ENCODE measurements at places on chromosomes 7 and 10.

DNA sequence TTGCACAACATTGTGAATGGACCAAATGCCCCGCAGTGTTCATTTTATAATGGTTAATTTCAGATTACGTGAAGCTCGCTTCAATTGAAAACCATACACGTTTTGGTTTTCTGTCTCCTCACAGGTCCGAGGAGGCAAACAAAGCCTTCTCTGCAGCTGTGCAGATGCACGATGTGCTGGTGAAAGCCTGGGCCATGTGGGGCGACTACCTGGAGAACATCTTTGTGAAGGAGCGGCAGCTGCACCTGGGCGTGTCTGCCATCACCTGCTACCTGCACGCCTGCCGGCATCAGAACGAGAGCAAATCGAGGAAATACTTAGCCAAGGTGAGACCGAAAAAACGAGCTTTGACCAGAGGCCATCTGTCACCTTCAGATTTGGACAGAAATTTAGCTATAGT lies 110.3 kb downstream of the TRRAP start:
- no peak for DNase-seq

DNA sequence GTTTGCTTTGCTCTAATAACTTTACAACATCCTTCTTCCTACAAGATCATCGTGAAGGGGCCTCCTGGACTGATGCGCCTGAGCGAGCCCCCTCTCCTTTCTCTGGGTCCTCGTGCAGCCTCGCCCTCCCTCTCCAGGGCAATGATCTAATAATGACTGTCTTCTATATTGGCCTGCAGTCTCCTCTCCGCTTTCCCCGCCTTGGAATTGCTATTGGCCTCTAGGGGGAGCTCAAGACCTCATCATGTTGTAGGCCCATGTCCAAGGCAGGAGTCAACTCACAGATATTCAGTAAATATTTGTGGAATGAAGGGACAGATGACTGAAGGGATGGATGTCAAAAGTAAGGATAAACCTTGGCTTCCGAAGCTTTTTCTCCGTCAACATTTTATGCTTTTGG lies 1180.3 kb downstream of the TYW1 start:
- peak; percentile 71 for DNase-seq

DNA sequence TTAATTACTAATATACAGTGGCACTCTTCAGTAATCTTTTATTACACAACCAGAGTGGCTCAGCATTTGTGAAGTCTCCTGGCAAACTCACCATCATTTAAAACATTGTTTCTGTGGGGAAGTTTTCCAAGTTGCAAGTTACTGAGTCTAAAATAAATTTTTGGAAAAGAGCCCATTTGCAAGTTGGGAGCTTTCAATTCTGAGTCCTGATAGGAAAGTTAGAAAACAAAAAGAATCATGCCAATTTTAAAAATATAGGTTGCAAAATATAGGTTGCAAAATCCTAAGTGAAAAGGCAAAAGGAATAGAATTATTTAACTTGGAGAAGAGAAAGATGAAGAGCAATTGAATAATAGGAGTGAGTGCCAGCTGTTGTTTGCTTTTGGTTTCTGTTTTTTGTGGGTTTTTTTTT lies 378.8 kb upstream of the C7orf33 start:
- no peak for DNase-seq

DNA sequence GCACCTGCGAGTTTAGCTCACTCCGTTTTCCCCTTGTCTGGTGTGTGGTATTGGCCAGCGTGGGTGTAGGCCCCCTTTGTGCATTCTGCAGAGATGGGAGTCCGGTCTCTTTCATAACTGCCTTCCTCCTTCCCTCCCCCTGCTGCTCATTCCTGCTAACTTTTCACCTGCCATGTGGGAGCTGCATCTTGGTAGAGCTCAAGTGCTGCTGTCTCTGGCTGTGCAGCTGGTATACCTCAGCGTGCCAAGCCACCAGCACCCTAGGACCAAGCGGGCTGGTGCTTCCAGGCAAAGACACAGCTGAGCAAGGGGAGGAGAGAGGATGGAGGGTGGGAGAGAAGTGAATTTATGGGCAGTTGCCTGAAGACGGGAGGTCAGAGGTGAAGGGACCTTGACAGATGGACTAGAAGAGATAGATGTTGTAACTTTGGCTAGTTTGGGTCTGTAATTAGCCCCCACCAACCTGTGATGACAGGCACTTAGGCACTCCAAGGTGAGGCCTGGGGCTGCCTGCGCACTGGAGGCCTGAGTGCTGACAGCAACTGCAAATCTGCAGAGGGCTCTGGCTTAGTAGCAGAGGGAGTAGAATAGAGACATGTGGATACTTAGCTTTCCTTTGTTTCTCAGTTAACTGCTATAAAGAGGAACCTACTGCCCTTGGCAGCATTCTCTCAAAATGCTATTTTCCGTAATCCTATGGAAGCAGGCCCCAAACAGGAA lies 148.8 kb upstream of the AGK start:
- no peak for DNase-seq

GRCh38 chr7:106114716-106115383 lies 2.7 kb upstream of the SYPL1 start:
- DNase-seq = no peak

DNA sequence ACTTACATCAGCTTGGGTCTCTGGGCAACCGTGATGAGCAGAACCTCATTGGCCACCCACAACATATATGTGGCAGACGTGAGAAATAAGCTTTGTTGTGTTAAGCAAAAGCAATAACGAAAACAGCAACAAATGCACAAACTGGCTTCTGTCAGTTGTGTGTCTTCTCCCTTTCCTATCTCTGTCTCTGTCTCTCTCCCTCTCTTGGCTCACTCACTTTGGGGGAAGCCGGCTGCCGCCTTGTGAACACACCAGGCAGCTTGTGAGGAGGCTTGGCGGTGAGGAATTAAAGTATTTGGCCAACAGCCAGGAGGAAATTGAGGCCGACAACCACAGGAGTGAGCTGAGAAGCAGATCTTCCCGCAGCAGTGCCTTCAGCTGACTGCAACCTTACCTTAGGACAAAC lies 21.9 kb upstream of the CDCA7L start:
- no peak for DNase-seq

- DNase-seq = no peak
Measured at GRCh38 chr10:118115701-118116100, 69.0 kb upstream of the RAB11FIP2 start.

DNA sequence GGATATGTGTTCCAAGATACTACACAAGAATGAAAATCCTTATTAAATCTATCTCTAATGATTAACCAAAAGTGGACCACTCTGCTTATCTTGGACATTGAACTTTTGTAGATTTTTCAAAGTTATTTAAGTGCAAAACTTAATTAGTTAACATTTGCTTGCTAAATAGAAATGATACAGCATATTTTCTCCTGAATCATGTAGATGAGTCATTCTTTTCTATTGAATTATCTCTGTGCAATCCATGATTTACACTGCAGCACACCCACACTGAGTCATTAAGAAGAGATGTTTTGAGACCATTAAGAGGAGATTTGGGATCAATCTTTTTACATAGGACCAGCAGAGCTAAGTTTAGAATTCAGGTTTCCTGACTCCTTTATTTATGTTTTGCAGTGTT lies 6.6 kb upstream of the ABCC2 start:
- no peak for DNase-seq

- DNase-seq = no peak
Measured at GRCh38 chr10:47415520-47416304, 31.6 kb upstream of the ZNF488 start.

DNA sequence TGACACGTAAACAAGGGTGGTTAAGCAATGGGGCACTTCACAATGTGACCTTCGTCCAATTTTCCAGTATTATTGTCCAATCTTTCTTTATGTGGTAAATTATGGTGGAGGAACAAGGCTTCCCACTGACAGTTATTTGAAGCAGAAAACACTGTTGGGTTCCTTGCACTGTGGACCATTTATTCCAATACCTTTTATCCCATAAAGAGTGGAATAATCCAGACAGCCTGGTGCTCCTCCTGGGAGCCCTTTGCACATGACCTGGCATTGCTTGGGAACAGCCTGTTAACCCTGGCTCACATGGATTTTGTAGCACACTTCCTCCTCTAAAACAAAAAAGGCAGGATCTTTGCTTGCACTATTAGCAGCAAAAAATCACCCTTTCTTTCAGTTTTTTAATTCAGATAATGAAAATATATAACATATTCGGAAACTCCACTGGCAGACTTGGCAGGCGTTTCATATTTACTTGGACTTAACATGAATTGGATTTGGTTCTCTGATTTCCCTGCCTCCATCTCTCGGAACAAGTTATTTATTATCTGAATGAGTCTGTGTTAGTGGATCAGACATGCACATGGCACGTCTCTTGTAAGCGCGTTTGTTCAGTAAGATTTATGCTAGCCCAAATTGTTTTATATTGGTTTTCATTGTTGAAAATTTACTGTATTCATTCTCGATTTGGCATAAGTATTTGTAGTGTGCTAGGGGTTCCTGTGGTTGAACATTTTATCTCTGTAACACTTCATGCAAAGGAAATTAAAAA lies 59.3 kb downstream of the BMPER start:
- no peak for DNase-seq

DNA sequence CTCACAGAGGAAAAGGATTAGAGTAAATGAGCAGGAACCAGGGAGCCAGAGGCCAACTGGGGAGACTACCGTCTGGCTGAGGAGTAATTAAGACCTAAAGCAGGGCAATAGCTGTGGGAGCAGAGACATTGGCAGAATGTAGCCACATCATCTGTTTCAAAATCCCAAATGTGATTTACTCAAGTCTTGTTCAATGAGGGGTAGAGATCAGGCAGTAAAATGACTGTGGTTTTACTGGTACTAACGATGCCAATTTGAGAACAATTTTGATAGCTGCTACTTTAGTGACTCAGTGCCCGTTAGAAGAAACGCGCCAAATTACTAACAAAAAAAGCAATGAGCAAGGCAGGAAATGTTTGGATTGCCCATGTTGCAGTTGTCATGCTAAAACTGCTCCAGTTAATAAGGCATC lies 12.7 kb upstream of the MIOS start:
- DNase-seq = no peak

DNA sequence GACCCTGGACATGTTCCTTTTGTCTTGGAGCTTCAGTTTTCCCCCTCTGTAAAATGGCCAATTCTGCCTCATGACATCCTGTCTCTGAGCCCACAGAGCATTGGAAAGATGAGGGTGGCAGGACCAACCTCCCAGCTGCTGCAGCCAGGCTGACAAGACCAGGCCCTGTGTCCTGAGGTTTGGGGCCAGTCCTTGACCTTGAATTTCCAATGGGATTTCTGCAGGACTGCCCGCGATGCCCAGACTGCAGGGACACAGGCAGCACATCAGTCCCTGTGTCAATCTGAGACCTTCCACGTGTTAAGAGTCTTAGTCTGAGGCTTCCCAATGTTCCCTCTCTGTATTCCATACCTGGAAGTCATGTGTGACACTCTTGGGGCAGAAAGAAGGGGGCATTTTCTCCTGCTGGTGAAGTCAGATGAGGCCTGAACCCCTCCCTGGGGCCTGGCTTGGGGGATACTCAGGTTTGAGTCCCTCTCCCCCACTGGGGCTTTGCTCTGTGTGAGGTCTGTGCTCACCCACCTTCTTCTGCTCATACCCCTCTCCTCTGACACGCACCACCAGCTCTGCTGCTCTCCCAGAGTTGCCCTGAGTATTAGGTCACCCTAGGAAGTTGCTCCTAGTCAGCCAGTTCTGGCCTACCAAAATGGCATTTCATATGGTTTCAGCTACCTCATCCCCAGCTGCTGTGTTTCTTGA lies 79.2 kb downstream of the ADCY1 start:
- no peak for DNase-seq

GRCh38 chr10:26046073-26046700 lies 112.2 kb downstream of the MYO3A start:
- DNase-seq = no peak

- no peak for DNase-seq
Measured at GRCh38 chr7:44391171-44391570, 65.8 kb upstream of the CAMK2B start.

GRCh38 chr10:35585903-35586535 lies 19.1 kb upstream of the GJD4 start:
- no peak for DNase-seq

GRCh38 chr7:100823140-100823525 lies 4.2 kb downstream of the EPHB4 start:
- DNase-seq = no peak

- DNase-seq = no peak
Measured at GRCh38 chr7:127907110-127908040, 123.9 kb downstream of the LRRC4 start.

- no peak for DNase-seq
Measured at GRCh38 chr7:37930226-37930948, 9.9 kb downstream of the EPDR1 start.

- DNase-seq = no peak
Measured at GRCh38 chr7:22255342-22255741, 101.6 kb downstream of the RAPGEF5 start.

DNA sequence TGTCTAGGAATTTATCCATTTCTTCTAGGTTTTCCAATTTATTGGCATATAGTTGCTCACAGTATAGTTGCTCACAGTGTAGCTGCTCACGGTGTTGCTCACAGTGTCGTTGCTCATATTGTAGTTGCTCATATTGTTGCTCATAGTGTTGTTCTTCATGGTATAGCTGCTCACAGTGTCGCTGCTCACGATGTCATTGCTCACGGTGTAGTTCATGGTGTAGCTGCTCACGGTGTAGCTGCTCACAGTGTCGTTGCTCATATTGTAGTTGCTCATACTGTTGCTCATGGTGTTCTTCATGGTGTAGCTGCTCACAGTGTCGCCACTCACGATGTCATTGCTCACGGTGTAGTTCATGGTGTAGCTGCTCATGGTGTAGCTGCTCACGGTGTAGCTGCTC lies 7.7 kb upstream of the PRKAR1B start:
- no peak for DNase-seq

GRCh38 chr7:101166909-101167644 lies 1.7 kb upstream of the VGF start:
- DNase-seq = peak; percentile 73

- DNase-seq = no peak
Measured at GRCh38 chr10:61923210-61923949, 21.9 kb downstream of the ARID5B start.

DNA sequence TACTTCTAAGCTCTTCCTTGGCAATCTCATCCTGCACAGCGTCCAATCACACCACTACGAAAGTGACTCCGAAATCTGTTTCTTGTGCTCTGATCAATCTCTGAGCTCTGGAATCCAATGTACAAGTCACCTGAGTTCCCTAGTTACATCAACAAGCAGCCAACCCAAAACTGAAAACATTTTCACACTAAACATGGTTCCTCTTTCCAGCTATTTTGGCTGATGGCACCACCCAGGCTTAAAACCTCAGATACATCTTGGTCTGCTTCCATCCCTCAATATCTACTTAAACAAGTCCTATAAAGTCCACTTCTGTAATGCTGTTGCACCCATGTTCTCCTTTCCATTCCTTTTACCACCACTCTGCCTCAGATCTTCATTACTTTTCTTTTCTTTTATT lies 3.6 kb downstream of the BLOC1S2 start:
- DNase-seq = no peak

DNA sequence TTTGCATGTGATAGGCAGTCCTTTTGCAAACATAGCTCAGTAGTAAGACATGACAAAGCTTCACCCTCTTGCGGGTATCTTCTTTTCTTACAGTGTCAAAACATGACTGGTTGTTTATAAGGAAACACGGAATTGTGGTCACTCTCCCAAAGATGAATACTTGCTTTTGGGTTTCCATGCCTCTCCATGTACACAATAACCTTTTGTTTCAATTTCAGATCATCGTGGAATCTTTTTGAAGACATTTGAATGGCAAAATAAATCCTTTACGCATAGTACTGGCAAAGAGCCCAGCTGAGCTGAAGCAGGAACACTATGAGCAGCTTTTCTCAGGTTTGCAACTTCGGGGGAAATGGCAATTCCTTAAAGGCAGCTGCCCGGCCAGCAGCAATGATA lies 156.8 kb upstream of the FRMD4A start:
- DNase-seq = no peak
